Activated T-cell treated with anti-CD3 and anti-CD28 coated beads for 24 hours (primary cell): ENCODE measurements at places on chromosomes 6 and 20.

DNA sequence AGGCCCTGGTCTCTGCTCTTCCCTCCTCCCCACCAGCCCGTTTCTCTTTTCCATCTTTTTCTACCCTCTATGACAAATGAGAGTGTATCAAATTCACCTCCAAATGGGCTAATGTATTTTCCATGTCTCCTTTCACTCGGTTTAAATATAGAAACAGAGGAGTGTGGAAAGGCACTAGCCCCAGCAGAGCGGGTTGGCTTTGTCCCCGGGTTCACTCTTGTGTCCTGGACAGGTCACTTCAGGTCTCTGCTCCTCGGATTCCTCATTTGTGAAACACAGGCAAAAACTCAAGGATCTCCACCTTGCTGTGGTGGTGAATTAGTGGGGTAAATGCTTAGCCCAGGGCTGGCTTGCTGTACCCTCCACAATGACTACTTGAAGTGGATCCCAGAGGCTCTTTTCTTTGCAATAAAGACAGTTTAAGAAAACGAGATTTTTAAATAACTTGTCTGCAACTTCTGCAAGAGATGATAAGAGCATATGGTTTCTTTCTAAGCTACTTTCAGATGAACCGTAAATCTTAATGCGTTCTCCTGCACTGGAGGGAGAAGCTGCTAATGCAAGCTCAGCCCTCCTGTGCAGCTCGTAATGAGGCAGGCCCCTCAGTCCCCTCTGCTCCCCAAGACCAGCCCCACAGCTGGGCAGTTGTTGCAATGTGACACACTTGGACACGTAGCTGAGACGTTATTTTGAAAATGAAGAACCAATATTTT, 292.9 kb downstream of the THBS2 start:
- DNase-seq, result no peak

DNA sequence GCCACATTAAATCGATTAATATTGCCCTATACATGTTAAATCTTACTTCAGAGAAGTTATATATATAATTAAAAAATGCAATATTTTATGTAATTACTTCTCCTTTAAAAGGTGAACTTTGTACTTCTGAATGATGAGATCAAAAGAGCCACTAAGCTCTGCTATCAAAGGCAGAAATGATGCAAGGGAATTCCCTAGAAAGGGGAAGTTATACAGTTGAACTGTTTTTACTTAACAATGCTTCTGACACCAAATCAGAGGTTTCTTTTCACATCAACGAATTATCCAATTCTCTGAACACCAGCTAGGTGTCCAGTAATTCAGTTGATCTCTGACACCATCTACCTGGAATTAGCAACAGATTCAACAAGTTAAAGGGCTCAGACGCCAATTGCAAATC, 319.9 kb upstream of the TSHZ2 start:
- no peak for DNase-seq

GRCh38 chr6:25660512-25660911, 8.5 kb downstream of the SCGN start:
- DNase-seq, result no peak

- no peak for DNase-seq
These were observed 15.0 kb downstream of the ERGIC3 start for GRCh38 chr20:35556871-35557270.

- no peak for DNase-seq
These were observed 89.7 kb downstream of the TCP11 start for GRCh38 chr6:35051396-35051795.

DNA sequence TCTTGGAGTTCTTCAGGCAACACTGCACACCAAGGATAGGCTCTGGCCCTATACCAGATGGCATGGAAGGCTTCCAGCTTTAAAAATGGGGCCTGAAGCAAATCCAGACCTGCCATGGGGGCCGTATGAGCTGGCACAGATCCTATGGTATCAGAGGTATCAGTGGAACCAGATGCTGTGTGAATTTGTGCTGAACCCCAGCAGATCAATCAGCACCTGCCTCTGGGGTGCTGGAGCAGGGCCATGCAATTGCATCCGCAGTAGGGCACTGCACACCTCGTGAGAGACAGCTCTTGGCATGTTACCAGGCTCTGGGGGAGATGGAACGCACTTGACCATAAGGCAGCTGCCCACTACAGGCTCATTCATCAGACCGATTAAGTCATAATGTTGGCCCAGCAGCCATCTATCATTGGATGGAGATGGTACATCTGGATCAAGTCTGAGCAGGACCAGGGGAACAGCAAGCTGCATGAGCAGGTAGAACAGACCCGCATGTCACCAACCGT, 221.5 kb downstream of the MYLK4 start:
- DNase-seq, result no peak

DNA sequence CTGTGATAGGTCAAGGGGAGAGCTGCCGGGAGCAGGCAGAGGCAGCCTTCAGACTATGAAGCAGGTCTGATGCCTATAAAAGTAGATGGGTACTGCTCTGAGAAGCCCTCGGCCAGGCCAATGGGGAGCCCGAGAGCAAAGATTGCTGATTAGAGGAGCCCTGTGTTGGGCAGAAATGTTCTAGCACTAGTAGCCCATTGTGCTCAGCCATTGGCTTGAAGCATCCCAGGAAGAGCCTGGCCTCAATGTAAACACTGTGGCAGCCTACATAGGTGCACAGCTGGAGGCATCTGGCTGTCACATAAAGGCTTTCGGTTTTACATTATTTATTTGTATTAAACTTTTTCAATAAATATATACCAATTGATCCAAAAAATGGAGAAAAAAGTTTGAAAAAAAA, 67.7 kb downstream of the SNAP25 start:
- DNase-seq, result no peak

GRCh38 chr20:13180986-13181889, 39.8 kb upstream of the ISM1 start:
- DNase-seq, result no peak

DNA sequence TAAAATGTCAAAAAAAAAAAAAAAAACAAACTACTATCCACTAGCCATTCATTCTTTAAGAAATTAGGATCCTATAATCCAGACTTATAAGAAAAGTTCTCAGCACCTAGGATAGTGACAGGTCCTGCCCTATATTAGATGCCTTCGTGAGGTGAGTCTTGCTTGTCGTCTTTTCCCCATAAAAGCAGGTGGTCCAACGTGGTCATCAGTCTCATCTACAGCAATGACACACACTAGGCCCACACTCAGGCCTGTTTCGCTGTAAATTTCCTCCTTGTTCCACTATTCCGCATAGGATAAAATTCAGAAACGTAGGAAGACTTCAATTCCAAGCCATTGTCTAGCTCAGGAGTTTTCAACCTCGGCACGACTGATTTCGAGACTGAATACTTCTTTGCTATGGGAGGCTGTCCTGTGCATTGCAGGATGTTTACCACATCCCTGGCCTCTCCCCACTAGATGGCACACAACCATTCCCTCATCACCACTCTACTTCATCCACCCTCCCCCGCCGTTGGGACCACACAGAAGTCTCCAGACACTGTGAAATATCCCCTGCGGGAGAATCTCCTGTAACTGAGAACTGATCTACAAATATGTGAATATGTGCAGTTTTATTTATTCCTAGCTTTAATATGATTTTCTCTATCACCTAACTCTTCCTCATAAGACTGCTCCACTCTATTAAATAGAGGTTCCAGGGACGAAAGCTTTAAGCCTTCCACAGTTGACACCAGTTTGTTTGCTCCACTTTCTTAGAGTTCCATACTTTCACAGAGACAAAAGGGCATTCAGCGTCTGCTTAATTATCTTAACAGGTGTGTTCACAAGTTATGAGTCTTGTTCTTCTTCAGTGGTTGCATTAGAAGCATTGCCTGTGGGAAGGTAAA, 346.3 kb downstream of the BMP2 start:
- DNase-seq, result no peak

GRCh38 chr20:40160097-40160550, 528.9 kb downstream of the MAFB start:
- DNase-seq, result no peak

GRCh38 chr20:57772349-57772964, 62.6 kb upstream of the PMEPA1 start:
- no peak for DNase-seq

DNA sequence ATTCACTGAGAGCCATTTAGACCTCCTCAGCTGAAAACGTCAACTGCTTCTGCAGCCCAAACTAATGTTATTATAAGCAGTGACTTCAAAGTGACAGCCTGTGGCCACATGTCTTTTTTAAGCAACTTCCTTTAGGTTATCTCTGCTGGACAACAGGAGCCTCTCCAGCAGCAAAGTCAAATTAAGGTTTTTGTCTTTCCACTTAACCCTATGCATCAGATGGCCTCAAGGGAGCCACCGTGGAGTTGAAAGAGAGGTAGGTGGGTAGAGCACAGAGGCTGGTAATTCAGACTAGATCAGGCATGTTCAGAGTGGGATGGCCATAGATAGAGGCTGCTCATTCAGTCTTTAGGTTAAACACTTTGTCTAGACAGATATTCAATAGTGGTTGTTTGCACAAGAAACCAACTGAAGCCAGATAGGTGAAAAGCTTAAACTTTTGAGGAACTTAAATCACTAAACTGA, 300.6 kb upstream of the ECI2 start:
- no peak for DNase-seq

DNA sequence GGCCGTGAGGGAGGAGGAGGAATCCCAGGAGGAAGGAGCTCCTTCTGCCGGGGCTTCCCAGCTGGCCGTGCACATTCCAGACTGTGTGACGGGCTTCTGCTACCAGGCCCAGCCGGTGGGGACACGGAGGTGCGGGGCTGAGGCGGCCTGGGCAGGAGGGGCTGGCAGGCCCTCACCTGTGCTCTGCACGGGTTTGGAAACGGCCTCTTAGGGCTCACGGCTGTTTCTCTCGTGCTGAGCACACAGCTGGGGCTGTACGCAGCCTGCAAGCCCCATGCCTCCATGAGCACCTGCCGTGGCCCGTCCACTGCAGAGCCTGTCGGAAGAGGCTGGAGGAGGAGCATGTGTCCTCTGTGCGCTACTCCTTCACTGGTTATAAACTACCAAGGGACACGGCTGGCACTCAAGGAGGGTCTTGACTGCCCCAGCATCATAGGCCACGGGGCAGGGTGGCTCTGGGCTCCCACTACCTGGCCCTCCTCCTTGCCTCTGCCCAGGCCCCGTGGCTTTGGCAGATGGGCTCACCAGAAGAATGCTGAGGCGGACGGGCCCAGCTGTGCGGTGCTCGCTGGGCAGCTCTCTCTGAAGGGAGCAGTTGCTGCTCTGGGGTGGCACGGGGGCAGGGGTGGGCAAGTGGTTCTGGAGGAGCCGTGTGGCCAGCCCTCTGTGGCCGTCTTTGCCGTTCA, 15.8 kb downstream of the NPEPL1 start:
- DNase-seq, result no peak

DNA sequence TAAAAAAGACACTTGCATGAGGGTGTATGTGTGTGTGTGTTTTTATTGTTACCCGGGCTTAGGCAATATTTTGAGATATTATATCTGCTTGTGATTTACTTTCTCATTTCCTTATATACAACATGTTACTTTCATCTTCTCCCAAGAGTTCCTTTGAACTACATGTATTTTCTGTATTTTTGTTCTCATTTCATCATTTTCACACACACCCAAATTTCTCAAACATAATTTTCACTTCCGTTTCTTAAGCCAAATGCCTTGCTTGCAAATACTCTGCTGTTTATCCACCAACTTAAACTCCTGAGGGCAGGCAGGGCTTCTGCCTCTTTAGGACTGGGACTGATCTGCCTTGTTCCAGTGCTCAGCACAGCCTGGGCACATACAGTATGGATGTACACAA, 69.3 kb upstream of the FYN start:
- no peak for DNase-seq

DNA sequence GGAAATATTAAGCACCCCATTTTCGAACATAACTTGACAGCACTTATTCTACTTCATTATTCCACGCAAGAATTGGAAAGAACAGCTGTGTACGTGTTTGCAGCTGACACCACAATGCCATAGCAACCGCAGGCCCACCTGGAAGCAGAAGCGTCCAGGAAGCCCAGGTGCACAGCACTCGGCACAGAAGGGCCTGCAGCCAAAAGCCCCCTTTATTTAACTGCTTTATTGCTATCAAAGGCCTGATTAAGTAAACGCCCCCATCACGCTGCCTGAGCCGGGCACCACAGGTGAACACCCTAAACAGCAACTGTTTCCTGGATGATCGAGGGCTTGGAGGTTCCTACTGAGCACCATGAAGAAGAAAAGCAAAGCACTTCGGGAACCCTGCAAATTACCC, 6.3 kb downstream of the TAF4 start:
- no peak for DNase-seq

GRCh38 chr20:33811776-33812151, 616 bp downstream of the CHMP4B start:
- no peak for DNase-seq

DNA sequence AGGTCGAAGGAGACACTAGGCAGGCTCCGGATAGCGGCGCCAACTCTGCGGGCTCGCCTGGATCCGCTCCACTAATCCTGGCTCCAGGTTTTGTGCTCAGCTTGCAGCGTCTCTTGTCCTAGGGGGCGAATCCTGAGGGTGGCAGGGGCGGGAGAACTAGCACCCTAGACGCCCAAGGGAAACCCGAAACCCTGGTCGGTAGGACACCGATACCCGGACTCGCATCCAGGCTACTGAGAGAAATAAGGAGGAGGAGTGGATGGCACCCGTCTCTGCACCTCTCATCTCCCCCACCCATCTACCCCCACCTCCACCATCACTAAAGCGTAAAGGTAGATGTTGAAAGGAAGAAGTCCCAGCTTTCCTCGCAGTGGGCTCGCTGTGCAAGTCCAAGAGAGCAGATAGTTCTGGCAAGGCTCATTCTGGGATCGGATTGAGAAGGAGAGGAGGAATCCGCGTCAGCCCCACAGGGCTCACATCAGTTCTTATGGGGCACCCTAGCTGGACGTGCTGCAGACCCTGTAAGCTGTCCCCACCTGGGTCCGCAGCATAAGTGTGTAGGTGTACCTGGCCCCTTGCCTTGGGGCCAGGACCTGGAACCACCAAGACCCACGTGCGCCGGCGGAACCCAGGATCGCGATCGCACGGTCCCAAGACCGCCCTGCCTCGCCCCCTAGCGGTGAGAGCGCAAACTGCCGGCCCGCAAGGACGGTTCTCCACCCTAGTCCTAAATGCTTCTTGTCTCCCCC, 6.9 kb downstream of the SLC32A1 start:
- DNase-seq, result peak; percentile 66

- DNase-seq, result no peak
These were observed 450.0 kb upstream of the POU3F2 start for GRCh38 chr6:98384334-98384733.

DNA sequence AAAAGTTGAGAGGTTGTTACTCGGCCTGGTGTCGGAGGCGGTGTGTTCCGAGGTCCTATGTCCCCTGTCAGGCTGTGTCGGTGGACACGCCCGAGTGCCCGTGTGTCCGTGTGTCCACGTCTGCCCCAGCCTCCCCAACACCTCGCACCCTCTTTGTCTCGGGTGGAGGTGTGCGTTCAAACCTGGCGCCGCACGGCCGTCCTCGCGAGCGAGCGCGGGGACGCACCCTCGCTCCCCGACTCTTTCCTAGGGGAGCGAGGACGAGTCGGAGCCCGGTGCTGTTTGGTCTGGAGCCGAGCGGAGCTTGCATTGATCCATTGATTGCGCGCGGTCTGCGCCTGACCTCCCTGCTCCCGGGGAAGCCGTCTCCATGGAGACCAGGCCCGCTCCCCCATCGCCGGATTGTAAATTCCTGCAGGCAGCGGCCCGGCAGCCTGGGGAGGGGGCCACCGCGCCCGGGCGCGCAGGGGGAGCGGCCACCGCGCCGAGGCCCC, 411 bp upstream of the SCUBE3 start:
- DNase-seq, result no peak

GRCh38 chr20:44448753-44449546, 26.7 kb upstream of the TTPAL start:
- DNase-seq, result no peak
